ENCODE measurements at places on chromosomes 5 and 9.

GRCh38 chr5:157827423-157827822 is 31.5 kb downstream of the CLINT1 start:
- DNase-seq: no peak

- DNase-seq: peak; percentile 78
These were observed 399 bp upstream of the FBN2 start for GRCh38 chr5:128538250-128539037.

- no peak for DNase-seq
These were observed 122.9 kb downstream of the CDC42SE2 start for GRCh38 chr5:131386779-131387178.

GRCh38 chr5:19835442-19835841 is 152.6 kb downstream of the CDH18 start:
- no peak for DNase-seq

- DNase-seq: peak; percentile 58
These were observed 67.8 kb downstream of the FAT2 start for GRCh38 chr5:151523335-151523734.

- DNase-seq: no peak
These were observed 730.0 kb downstream of the MTRR start for GRCh38 chr5:8598996-8599395.

DNA sequence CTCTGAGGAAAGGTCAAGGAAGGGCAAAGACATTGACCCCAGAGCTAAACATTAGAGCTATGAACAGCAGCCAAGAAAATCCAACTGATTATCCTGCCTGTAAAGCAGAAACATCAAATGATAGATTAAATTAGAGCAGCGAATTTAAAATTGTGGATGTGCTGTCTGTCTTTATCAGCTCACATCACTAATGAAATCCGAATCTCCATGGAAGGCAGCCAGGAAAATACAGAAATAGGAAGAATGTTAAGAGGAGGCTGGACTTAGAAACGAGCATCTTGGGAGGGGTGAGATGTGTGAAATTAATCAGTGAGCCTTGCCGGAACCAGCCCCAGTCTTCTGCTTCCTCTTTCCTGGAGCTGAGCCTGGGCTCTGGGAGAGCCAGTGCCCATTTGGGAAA is 191.0 kb downstream of the PJA2 start:
- peak; percentile 38 for DNase-seq

DNA sequence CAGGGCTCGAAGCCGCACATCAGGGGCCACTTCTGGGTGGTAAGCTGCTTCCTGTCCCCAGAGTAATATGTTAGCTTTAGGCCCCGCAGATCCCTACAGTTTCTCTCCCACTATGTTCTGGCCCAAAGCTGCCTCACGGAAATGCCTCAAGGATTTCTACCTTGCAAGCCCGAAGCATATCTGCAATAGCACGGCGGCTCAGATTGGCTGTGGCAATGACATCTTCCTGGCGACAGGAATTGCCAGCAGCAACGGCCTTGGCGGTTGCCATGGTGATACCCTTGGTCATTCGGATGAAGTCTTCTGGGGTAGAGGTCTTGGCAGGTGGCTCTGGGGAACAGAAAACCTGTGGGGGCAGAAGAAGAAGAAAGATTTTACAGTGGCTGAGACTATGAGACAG is 10.3 kb upstream of the TPM2 start:
- DNase-seq: no peak

DNA sequence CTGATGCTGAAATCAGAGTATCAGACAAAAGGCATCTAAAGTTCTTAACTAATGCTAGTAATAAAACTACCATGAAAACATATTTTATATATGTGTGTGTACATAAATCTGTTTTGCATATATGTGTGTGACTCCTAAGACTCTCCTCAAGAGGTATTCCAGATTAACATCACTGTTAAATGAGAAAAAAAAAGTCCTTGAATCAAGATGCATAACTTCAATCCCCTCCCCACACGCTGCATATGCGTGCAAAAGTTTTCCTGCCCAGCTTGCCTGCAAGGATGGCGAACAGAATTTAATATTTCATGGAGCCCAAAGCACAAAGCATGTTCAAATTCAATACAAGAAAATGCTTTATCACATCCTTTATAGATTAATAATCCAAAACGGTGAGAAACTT is 34.7 kb downstream of the EFNA5 start:
- no peak for DNase-seq

DNA sequence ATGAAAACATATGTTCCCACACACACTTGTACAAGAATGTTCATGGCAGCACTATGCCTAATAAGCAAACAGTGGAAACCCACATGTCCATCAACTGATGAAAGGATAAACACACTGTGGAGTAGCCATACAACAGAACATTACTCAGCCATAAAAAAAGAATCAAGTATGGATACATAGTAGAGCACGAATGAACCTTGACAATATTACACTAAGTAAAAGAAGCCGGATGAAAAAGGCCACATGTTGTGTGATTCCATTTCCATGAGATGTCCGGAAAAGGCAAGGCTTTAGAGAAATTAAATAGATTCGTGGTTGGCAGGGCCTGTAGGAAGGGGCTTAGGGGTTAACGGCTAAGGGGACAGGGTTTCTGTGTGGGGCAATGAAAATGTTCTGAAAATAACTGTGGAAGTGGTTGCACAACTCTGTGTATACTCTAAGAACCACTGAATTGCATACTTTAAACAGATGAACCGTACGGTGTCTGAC is 51.4 kb downstream of the COL23A1 start:
- DNase-seq: no peak

DNA sequence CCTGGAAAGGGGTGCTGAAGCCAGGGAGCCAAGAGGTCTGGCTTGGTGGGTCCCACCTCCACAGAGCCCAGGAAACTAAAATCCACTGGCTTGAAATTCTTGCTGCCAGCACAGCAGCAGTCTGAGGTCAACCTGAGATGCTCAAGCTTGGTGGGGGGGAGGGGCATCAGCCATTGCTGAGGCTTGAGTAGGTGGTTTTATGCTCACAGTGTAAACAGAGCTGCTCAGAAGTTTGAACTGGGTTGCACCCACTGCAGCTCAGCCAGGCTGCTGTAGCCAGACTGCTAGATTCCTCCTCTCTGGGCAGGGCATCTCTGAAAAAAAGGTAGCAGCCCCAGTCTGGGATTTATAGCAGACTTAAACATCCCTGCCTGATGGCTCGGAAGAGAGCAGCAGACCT is 55.5 kb upstream of the FBXL17 start:
- DNase-seq: no peak

- peak; percentile 7 for DNase-seq
These were observed 1.0 kb downstream of the ADAMTS19 start for GRCh38 chr5:129460936-129461710.

DNA sequence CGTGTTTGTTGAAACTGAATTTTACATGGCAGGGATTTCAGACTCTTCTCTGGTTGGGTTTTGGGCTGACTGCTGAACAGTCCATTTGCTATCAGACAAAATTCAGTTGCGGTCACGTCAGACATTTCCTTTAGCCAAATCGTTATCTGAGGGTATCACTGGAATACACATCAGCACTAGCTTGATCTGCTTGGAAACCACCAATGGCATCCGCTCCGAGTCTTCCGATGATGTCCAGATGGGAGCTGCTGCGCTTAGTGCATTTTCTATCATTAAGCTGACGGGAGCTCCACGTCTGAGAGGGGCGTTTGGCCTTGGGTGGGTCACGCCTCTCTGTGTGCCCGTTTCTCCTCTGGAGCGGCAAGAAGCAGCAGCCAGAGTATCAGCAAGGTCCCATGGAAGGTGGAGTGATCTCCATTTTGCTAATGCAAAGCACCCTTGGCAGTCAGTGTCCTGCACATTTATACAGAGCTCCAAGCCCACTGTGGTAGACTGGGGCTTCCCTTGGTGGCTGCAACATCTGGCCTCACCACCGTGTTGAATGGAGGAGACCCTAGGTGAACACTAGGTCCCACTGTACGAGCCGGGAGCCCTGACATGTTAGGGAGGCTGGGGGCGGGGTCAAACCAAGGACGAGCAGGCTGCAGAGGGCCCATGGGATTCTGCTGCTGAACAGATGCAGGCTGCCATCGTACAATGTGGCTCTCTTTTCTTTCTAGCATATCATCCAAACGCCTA is 134.6 kb upstream of the PHYKPL start:
- DNase-seq: no peak

DNA sequence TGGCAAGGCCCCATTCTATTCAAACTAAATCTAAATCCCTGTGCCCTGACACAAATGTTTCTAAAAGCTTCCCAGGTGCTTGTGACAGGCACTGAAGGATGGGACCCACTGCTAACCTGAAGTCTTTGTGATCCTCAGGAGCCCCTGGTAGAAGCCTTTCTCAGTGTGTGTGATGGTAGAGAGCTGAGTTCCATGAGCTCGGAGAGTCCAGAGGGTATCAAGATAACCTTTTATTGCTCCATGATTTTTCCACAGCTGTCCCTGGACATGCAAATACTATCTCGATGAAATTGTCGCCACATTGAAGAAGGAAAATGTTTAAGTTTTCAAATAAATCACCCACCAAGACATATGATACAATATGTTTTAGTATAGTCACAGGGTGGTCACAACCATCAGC is 7.7 kb downstream of the CAST start:
- DNase-seq: no peak

DNA sequence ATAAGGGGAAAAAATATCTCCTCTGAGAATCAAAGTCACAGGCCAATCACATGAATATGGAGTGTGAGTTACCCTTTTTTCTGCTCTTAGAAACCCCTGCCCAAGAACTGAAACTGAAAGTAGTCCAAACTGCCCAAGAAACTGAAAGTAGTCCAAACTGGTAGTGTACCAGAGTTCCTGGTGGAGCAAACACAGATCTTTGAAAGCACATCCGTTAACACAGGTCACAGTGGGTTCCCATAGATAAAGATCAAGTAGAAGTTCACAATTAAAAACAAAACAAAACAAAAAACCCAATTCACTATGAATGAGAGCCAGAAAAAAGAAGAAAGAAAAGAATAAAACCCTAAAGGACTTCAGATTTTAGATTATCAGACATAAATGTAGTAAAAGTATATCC is 332.4 kb upstream of the EFNA5 start:
- peak; percentile 49 for DNase-seq

- DNase-seq: no peak
These were observed 526.0 kb upstream of the ADAMTS16 start for GRCh38 chr5:4614088-4614487.

GRCh38 chr5:127038550-127038949 is 8.2 kb upstream of the MARCHF3 start:
- DNase-seq: no peak

DNA sequence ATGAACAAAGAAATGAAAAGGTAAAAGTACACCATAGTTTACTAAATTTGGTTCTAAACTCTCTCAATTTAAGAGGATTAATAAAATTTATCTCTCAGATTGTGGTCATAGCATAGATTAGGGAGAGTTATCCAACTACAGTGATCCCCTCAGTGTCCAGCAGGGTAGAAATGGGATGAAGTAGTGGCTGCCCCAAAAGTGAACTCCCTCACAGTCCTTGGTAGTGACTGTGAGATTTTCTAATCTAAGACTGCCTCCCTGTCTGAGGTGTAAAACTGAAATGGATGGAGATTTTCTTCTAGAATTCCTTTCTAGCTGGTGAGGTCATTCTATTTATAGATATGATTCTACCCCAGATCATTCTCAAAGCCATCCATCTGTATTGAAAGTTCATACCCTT is 455.5 kb downstream of the ACTL7B start:
- DNase-seq: no peak

GRCh38 chr9:32705059-32705458 is 69.6 kb upstream of the TAF1L start:
- DNase-seq: peak; percentile 82

DNA sequence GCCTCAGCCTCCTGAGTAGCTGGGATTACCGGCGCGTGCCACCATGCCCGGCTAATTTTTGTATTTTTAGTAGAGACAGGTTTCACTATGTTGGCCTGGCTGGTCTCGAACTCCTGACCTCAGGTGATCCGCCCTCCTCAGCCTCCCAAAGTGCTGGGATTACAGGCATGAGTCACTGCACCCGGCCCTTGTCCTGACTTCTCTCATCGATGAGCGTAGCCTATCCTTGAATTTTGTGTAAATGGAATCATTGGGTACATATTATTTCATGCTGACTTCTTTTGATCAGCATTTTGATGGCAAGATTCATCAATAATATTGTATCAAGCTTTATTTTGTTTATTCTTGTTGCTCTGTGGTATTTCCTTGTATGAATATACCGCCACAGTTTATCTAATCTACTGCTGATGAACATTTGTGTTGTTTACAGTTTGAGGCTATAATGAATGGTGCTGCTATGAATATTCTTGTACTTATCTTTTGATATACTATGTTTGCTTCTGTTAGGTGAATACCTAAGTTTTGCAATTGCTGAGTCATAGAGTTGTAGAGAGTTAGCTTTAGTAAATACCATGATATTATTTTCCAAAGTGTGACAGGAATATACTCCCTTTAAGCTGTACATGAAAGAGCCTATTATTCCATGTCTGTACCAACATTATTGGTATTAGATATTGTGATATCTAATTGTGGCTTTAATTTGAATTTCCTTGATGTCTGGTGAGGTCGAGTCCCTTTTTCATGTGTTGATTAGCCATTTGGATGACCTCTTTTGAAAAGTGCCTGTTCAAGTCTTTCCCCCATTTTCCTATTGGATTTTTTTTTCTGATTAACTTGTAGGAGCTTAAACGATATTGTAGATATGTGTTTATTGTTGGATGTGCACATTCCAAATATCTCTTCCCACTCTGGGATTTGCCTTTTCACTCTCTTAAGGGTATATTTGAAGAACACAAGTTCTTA is 107.5 kb downstream of the RGS3 start:
- no peak for DNase-seq

GRCh38 chr5:169384661-169385060 is 83.7 kb upstream of the SLIT3 start:
- DNase-seq: peak; percentile 40

DNA sequence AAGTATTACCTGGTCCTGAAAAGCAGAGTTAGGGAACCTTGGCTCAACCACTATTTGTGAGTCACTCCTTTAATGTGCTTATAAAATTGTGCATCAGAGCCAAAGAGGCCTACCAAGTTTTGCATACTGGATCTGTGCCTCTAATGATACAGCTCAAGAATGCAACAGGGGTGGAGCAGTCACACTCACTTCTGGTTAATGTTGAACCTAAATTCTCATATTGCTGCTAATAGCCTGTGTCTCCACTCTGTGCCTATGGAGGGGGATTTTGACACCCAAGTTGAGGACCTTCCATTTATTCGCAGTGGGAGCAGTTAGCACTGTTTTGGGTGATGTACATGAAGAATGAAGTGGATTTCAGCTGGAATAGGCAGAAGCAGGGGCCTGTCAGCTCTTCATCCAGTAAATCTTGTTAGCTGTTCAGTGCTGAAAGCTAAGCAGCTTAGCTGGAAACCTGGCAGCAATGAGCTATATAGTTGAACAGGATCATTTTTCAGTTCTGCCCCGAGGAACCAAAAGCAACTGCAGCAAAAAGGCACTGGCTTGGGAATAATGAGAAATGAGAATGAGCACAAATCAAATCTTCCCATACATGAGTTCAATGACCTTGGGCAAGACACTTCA is 9.7 kb downstream of the SH3TC2 start:
- no peak for DNase-seq

Measured in myocyte (in vitro differentiated cells).